HT1080 (cell line): ENCODE measurements at places on chromosomes 16 and 17. TPM values are rescaled to one million over a fixed set of nuclear protein-coding genes. Genes with fewer than 3 reads are reported as not detected.
A peak's percentile ranks its signal among the peaks of the same experiment; 100 is the strongest.

- peak; percentile 48 for DNase-seq
These were observed 1.0 kb upstream of the AIPL1 start for GRCh38 chr17:6435968-6436367.

DNA sequence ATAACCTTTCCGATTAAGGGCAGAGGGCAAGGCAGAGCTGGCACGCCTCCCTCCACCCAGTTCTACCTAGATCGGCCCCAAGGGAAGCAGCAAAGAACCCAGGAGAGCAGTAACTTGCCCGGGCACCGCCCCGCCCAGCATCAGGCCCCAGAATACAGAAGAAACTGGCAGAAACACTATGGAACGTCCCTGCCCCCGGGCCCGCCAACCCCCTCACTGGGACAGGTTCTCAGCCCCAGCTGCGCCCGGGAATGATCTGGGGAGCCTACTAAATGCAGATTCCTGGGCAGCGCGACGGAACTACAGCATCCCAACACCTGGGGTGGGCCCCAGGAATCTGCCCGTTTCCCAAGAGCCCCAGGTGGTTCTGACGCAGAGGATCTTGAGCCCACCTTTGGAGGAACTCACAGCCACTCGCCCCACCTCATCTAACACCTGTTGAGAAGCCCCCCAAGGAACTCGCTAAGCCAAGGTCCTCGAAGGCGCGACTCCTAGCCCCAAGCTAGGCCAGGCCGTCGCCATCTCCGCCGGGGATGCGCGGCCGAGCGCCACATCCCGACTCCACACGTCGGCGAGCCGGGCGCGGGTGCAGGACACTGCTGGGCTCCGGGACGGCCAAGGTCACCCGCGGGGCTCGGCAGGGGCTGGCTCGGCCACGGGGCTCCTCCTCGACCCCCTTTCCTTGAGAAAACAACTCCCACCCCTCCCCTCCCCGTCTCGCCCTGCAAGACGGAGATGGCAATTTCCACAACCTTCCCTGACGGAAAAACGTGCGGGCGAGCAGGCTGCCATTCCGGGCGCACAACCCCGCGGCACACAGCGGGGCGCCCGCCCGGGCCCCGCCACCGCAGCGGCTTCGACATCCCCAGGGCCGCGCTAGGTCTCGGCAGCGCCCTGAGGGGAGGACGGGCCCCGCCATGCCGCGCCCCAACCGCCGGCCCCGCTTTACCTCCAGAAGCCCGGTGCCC is 913 bp downstream of the CDIP1 start:
- no peak for DNase-seq

GRCh38 chr17:81405411-81405872 is 10.2 kb downstream of the BAHCC1 start:
- DNase-seq: no peak

DNA sequence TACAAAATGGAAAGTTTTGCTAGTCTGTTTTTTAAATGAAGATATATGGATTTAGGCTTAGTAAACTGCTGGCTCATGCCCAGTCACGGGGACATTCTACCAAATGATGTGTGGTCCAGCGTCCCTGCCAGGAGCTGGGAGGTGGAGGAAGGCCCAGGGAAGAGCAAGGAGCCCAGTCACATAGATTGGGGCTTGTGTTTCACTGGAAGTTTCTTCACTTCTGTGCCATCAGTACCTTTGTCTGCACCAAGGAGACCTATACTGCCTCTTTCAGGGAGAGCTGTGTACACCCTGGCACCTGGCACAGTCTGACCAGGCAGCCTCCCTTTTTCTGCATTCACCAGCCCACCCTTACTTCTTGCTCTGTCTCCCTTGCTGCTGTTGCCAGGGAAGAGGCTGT is 32.6 kb upstream of the ERN1 start:
- DNase-seq: no peak

GRCh38 chr16:56866955-56867830 is 2.2 kb downstream of the SLC12A3 start:
- peak; percentile 40 for DNase-seq

GRCh38 chr17:44378171-44378705 is 11.2 kb downstream of the ITGA2B start:
- DNase-seq: no peak

- no peak for DNase-seq
These were observed 31.8 kb upstream of the APPBP2 start for GRCh38 chr17:60557805-60558204.

GRCh38 chr16:81713796-81714195 is 65.3 kb upstream of the PLCG2 start:
- DNase-seq: no peak

GRCh38 chr16:8108991-8109509 is 481.3 kb downstream of the TMEM114 start:
- peak; percentile 96 for DNase-seq

MRPL45 gene
- total RNA-seq: 79.7 and 85.6 TPM in 2 replicates
